ENCODE measurements at places on chromosomes 5 and 9. TPM values are rescaled to one million over a fixed set of nuclear protein-coding genes. Genes with fewer than 3 reads are reported as not detected.

- DNase-seq: no peak
These were observed 39.7 kb downstream of the IRX2 start for GRCh38 chr5:2711446-2712425.

GRCh38 chr5:154464438-154464837, 13.6 kb downstream of the HAND1 start:
- no peak for DNase-seq

GRCh38 chr9:5566054-5566618, 55.8 kb downstream of the PDCD1LG2 start:
- no peak for DNase-seq

DNA sequence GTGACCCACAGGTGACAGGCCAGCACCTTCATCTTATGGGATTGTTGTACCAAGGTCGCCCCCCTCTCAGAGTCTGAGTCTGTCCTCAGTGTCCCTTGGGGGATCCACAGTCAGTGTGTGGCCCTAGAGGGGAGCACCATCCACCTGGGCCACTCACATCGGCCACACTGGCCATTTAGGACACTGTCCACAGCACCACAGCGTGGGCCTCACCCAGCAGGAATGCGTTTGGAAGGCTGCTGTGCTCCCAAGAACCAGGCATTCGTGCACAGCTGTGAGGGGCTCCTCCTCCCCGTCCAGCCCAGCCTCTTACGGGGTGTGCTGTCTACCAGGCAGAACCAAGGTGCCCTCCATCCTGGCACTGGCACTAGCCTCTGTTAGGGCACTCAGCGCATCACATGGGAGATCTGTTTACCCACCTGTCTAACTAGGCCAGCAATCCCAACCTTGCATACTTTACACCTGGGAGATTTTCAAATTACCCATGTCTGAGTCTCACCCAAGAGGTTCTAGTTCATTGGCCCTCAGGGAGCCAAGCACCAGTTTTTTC, 24.5 kb upstream of the UBE2QL1 start:
- DNase-seq: no peak

DNA sequence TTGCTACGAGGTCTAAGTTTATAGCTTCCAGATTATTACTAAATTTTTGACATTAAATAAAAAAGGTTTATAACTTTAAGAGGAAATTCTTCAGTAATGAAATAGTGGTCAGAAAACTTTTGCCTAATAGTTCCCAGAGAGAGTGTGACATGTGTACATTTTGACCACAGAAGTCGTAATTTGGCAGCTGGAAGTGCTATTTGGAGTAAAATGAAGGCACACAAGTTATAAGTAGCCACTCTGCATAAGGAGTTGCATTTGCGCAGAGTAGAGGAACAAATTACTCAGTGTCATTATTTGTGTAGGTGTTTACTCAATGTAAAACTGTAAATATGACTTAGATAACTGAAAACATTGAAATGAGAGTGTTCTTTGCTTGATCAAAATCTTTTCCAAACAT, 408.4 kb downstream of the CCDC171 start:
- no peak for DNase-seq

DNA sequence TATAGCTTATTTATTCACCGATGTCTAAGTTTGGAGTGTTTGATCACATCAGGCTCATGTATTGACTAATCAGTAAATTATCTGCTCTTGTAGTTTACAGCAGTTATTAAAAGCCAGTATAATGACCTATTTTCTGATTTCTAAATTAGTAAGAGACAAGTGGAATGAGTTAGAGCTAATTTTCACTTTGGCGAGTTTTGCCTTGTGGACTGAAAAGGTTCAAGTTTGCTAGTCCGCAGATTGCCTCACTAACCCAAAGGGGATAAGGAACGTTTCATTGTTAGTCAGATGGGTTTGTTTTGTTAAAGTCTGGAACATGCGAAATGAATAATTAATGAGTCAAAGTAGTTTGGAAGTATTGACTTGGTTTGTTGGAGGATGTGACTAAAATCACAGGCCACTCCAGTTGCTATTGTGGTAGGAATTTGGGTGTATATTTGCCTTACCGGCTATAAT, 40.1 kb downstream of the SMARCA2 start:
- no peak for DNase-seq

GRCh38 chr9:99398241-99398640, 176.2 kb downstream of the SEC61B start:
- DNase-seq: no peak

DNA sequence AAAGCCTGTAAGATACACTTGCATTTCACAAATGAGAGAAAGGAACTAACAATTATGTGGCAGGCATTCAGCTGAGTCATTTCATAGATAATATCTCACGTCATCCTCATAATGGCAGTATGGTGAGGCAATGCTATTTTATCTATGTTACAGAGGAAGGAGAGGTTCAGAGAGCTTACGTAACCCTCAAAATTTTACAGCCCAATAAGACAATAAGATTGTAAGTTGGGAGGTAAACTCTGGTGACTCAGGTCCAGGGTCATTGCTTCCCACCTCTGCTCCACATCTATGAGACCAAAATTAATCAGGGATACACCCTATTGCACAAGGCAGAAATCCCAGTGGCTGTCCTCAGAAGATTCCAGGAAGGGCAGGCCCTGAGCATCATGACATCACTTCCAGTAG, 309.7 kb downstream of the NSG2 start:
- peak; percentile 10 for DNase-seq

DNA sequence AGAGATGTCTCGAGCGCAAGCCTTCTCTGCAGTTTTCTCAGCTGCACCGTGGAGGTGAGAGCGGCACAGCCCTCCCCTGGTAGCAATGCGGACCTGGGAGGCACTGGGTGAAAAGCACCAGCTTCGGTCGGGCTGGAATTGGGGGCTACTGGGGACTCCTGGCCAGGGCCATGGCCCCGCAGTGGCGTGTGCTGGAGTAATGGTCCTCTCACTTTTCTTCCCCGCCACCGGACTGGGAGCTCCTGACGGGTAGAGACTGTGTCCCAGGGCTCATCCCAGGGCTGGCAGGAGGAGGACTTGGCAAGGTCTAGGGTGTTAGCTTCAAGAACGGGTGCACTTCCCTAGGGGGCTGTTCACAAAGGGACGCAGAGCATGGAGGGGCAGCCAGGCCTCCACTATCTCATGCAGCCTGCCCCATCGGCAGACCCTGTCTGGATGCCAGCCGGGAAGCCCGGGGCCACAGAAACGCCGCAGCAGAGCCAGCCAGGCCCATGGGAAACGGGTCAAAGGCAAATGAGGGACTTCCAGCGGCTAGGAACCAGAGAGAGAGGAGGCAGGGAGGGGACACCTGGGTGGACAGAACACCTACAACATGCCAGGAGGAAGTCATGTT, 92.6 kb upstream of the MVB12B start:
- no peak for DNase-seq

- DNase-seq: no peak
These were observed 17.8 kb downstream of the LRRC8A start for GRCh38 chr9:128899566-128900322.

DNA sequence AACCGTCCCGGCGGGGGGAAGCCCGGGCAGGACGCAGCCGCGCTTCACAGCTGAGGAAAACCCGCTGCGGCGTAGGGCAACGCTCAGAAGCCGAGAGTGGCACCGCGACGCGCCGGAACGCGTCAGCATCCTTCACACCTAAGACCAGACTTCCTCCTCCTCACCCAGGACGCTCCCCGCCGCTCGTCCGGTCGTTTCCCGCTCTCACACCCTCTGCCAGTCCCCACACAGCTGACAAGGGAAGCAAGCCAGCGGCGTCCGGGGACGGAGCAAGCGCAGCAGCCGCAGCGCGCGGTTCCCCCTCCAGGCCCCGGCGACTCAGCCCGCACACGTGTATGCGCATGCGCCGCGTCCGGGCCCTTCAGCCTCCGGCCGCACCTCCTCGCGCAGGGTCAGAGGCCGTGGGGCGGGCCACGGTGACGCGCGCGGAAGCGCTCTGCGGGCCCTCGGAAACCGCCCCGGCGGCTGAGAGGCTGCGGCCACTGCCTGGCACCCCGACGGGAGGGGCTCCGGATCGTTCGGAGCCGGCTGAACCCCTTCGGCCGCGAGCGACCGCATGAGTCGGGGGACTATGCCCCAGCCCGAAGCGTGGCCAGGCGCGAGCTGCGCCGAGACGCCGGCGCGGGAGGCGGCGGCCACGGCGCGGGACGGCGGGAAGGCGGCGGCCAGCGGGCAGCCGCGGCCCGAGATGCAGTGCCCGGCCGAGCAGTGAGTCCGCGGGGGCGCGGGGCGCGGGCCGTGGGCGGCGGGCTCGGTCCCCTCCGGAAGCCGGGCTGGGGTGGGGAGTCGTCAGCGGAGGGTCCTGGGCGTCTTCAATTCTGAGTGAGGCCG, at the start of gene OTULIN:
TSS of gene OTULIN (plus strand) at position 449 of the 831 bp plus-strand sequence. CDS start at position 557, 108 bp downstream.
- DNase-seq: peak; percentile 71

GRCh38 chr5:31229266-31229665, 35.8 kb downstream of the CDH6 start:
- no peak for DNase-seq

DNA sequence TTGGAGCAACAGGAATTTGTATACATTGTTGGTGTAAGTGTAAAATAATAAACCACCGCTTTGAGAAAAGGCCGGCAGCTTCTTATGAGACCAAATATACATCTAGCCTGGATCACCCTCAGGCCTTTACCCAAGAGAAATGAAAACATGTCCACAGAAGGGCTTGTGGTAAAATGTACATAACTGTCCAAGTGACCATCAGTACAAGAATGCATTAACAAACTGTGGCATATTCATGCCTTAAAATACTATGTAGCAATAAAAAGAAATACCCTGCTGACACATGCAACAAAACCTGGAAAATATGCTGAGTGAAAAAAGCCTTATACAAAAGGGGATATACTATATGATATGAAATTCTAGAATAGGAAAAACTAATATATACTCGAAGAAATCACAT, 311.9 kb upstream of the TRPC7 start:
- DNase-seq: no peak

GRCh38 chr5:95969651-95970358, 8.2 kb upstream of the ELL2 start:
- peak; percentile 41 for DNase-seq

DNA sequence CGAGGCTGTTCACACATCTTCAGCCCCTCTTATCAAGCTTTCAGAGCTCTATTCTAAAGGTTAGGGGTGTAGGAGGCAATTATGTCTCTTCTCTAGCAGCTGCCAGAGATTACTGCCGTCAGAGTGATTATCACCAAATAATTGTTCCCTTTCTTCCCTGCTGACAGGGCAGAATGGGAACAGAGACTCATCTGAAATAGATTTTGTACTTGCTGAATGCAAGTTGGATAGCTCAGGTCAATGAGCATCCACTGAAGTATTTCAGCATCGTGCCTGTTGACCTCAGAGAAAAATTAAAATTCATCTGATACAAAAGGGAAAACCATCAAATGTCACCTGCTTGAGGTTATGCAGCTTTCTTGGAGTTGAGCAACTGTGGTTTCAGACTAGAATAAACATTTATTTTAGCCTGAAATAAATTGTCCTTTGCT, 213.7 kb upstream of the MAP3K1 start:
- peak; percentile 39 for DNase-seq

GRCh38 chr9:90556897-90557675, 85.5 kb downstream of the DIRAS2 start:
- no peak for DNase-seq

GRCh38 chr5:179243333-179243732, 101.9 kb downstream of the ADAMTS2 start:
- peak; percentile 21 for DNase-seq

DNA sequence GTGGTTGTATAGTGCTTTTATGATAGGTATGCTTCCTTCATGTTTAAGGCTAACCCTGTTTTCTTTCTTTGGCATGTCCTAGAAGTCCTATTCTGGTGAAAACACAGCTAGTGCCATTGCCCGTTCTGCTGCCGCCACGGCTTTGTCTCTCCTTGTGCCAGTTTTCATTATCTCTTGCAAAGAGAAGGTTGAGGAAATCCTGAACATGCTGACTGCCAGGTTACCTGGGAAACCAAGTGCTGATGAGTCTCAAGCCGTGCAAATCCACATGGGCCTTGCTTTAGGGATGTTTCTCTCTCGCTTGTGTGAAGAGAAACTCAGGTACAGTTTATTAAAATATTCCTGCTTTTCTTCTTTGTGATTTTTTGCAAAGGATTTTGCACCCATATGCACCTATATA, 102.2 kb downstream of the HACD4 start:
- DNase-seq: no peak

GRCh38 chr5:178279723-178280438, 47.3 kb upstream of the PHYKPL start:
- peak; percentile 26 for DNase-seq

DNA sequence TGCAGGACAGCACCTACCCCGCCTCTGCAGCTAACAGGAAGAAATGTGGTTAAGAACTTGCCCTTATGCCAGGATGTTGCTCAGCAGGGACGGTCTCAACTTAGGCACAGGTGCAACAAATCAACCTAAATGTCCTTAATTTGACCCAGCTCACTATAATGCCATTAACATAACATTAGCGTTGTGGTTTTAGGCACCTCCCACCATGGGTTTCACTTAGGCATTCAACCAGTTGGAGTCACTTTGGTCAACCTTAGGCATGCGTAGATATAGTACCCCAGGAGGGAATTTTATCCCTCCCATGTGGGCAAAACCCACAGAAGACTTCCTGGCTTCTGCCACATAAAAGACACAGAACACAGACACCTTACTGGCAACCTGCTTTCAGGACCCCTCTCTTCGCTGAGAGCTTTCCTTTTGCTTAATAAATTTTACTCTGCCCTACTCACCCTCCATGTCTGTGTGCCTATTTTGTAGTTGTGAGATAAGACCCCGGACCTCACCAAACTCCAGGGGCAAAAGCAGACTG, 8.7 kb upstream of the ERAP1 start:
- DNase-seq: no peak

DNA sequence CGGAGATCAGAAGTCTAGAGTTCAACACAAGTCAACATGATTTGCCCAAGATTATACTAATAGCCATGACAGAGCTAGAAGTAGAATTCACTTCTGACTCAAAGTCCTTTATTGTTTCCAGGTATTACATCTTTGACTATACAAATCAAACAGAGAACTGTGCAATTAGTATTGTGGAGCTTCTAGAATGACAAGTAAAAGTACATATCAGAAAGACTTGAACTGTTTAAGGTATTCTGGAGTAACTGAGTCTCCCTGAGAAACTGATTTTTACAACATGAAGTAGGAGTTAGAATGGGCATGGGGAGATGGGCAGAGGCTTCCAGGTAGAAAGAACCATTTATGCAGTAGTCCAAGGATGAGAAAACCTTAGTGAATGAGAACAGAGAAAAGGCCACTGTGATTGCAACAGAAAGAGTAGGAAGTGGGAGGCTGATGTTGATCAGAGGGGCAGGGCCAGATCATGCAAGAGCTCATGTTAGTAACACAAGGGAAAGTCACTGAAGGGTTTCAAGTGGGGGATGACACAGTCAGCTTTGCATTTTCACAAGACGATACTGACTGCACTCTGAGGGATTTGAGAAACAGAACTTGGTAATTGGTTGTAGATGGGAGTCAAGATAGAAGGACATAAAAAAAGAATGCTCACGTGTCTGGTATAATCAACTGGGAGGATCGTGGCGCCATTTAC, 280.7 kb downstream of the RFX3 start:
- no peak for DNase-seq

Gene ABO
- polyA plus RNA-seq: not detected

Gene TMEM203
- 44.2 TPM for polyA plus RNA-seq

Gene BAAT
- not detected for polyA plus RNA-seq

Gene CNTRL
- 8.3 TPM for polyA plus RNA-seq

Gene SPATA31D4
- polyA plus RNA-seq: not detected

Gene TTLL11
- 5.4 TPM for polyA plus RNA-seq

Gene BARHL1
- not detected for polyA plus RNA-seq

Gene KCNV2
- polyA plus RNA-seq: not detected

Gene TAF11L5
- not detected for polyA plus RNA-seq

Gene TPM2
- 1,535 TPM for polyA plus RNA-seq
